ENCODE measurements at places on chromosomes 4 and X.
A peak's percentile ranks its signal among the peaks of the same experiment; 100 is the strongest.

- no peak for DNase-seq
Observed at GRCh38 chrX:102624105-102624504, 24.8 kb downstream of the ARMCX5 start.

DNA sequence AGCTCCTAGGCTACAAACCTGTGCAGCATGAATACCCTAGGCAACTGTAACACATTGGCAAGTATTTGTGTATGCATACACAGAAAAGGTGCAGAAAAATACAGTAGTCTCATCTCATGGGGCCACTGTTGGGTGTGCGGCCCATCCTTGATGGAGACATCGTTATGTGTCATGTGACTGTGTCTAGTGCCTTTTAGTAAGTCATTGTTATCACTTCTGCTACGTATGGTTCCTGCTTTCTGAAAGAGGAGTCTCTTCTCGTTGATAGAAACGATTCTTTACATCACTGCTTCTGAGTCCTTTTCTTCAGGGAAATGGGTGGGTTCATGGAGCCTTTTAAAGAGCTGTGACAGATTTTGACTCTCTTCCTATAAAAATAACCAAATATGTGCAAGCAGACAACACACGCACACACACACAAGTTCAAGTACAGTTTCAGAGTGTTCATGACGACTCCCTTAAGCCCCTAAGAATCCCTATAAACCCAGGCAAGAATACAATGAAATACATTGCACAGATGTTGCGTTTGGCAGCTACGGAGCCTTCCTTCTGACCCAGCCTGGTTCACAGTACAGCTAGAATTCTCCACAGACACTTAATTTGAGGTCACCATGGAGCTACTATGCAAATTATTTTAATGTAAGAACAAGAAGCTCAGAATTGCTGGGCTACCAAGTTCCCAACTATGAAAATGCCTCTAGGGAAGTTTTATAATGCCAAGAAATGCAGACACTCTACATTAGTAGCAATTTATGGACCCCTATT is 10.2 kb upstream of the STK32B start:
- no peak for DNase-seq

- DNase-seq, result no peak
Observed at GRCh38 chr4:136934601-136935000, 597.7 kb downstream of the PCDH18 start.

- DNase-seq, result no peak
Observed at GRCh38 chr4:26566133-26566532, 17.8 kb upstream of the TBC1D19 start.

GRCh38 chrX:72100051-72100755 is 31.5 kb downstream of the RTL5 start:
- peak; percentile 68 for DNase-seq

GRCh38 chr4:85937507-85937906 is 422.3 kb downstream of the MAPK10 start:
- DNase-seq, result no peak

GRCh38 chrX:119625843-119626242 is 19.6 kb upstream of the NKRF start:
- no peak for DNase-seq

GRCh38 chr4:158914218-158914617 is 145.4 kb downstream of the FNIP2 start:
- no peak for DNase-seq

DNA sequence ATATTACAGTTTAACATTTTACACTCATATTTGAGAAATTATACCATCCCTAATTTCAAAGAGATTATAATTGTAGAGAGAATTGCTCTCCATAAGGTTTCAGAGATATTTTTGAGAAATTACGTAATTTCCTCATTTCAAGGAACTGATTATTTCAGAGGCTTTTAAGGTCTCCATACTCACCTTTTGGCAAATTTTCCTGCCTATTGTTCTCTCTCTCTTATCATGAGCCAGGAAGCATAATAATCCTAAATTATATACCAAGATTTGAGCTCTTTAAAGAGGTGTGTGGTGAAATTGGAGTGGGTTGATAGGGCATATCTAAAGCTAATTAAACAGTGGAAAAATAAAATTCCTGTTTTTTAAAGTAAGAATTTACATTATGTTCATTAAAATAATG is 248.9 kb upstream of the FTHL17 start:
- DNase-seq, result no peak

GRCh38 chrX:50167366-50167765 is 33.4 kb downstream of the AKAP4 start:
- DNase-seq, result no peak

GRCh38 chr4:150164956-150165629 is 86.8 kb downstream of the DCLK2 start:
- DNase-seq, result no peak

GRCh38 chrX:10167573-10167972 is 10.8 kb downstream of the CLCN4 start:
- DNase-seq, result no peak

- no peak for DNase-seq
Observed at GRCh38 chr4:166153548-166153947, 280.5 kb downstream of the TLL1 start.

- no peak for DNase-seq
Observed at GRCh38 chr4:102761296-102761701, 531 bp upstream of the MANBA start.

GRCh38 chr4:53695540-53696463 is 104.5 kb upstream of the LNX1 start:
- no peak for DNase-seq

- no peak for DNase-seq
Observed at GRCh38 chrX:136835761-136836160, 44.8 kb downstream of the RBMX start.

GRCh38 chrX:53631156-53631555 is 55.4 kb downstream of the HUWE1 start:
- no peak for DNase-seq

DNA sequence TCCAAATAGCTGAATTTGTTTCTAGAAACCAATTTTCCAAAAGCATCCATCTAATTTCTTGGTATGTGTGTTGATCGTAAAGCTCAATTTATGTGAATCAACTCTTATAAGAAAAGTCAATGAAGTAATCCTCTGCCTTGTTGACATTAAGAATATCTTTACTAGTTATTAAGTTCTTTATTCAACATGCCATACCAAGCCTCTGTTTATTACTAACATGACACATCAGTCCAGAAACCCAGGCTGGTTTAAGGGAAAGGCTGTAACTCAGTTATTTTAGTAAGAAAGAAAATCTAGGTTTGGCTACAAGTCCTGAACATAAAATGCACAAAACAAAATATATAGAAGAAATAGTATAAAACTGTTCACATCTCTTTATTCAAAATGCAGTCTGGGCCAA is 48.0 kb downstream of the KLHL34 start:
- no peak for DNase-seq

GRCh38 chr4:119765951-119766350 is 137.3 kb upstream of the PDE5A start:
- no peak for DNase-seq

DNA sequence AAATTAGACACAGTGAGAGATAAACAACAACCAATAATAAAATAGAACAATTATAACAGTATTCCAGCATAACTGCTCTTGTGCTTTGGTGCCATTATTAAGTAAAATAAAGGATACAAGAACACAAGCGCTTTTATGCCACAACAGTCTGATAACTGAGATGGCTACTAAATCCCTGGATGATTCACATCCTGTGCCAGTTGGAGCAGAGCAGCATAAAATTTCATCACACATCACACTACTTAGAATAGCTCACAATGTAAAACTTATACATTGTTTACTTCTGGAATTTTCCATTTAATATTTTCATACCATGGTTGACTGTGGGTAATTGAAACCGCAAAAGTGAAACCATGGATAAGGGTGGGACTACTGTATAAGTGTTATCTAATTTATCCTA is 399.9 kb upstream of the CNKSR2 start:
- DNase-seq, result no peak

GRCh38 chr4:132334081-132334480 is 815.0 kb upstream of the PCDH10 start:
- no peak for DNase-seq

- DNase-seq, result no peak
Observed at GRCh38 chr4:108391701-108392455, 223.1 kb upstream of the LEF1 start.

DNA sequence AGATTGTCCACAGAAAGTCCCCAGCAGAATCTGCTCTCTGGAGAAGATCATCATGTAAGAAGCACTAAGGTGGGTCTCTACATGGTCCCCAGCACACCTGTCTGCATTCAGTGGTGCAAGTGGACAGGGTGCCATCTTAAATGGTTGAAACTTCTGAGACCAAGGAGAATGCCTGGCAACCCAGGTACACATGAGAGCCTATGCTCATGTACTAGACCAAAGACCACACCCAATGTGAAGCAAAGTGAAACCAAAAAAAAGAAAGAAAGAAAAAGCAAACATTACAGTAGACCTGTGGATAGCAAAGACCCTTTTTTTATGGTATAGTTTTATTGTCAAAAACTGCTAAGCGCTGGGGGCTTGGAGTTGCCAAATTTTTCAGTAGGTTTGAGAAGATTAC is 15.0 kb downstream of the CD40LG start:
- no peak for DNase-seq

DNA sequence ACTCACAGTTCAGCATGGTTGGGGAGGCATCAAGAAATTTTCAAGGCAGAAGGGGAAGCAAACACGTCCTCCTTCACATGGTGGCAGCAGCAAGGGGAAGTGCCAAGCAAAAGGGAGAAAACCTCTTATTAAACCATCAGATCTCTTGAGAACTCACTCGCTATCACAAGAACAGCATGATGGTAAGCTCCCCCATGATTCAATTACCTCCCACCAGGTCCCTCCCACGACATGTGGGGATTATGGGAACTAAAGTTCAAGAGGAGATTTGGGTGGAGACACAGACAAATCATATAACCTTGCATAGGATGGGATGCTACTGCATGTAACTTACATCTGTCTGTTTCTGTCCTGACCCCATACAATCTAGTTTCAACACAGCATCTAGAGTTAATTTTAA is 511.8 kb upstream of the ARX start:
- DNase-seq, result no peak

- DNase-seq, result no peak
Observed at GRCh38 chr4:176099314-176099713, 33.7 kb downstream of the WDR17 start.

GRCh38 chr4:88828842-88829571 is 131.4 kb upstream of the NAP1L5 start:
- DNase-seq, result no peak

GRCh38 chr4:74262522-74262921 is 45.7 kb upstream of the EPGN start:
- DNase-seq, result no peak

DNA sequence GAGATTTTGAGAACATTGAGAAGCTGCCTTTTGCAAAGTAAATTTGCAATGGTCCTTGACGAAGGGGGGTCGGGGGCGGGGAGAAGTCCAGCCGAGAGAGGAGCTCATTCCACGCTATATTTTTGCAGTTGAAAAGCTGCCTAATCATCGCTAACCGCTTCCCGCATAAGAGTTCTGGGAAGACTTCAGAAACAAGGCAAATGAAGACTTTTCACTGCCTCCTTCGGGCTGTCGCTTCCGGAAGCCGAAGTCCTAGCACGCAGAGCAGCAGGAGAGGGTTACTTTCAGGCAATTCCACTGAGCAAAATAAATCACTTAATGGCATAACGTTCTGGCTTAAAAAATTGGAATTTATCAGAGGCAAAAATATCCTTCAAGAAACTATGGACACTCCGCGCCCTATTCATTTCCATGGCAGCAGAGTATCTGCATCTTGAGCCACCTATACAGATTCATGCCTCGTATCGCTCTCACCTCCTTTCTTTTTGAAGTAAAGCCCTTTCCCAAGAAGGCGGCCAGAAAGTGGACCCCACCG is 2.6 kb upstream of the LRAT start:
- DNase-seq, result no peak

DNA sequence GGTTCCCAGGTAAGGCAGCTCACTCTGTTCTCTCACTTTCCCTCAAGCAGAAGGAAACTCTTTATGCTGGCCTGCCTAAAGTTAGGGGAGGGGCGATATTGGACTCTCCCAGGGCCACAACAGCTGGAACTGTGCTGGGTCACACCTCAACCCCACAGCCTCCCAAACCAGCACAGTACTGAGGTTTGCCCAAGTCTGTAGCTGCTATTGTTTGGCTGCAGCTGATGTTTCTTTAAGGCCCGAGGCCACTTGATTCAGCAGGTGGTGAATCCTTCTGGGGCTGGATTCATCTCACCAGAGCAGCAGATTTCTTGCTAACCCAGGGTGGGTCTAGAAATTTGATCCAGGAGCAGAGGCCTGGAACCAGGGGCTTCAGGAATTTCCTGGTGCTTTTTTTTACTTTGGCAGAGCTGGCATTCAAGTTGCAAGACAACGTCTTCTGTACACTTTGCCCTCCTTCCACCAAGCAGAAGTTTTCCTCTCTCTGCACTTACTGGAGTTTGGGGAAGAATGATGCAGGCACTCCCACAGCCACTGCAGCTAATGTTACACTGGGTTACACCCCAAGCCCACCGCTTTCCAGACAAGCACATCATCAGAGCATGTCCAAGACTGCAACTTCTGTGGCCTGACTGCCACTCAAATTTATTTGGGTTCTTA is 544.7 kb upstream of the NDST4 start:
- DNase-seq, result no peak

GRCh38 chr4:81039351-81039972 is 9.0 kb downstream of the BMP3 start:
- DNase-seq, result no peak

GRCh38 chrX:47351706-47352105 is 18.7 kb upstream of the ZNF157 start:
- no peak for DNase-seq

GRCh38 chr4:35300996-35301774 is 943.1 kb downstream of the ARAP2 start:
- DNase-seq, result no peak

GRCh38 chr4:175147233-175147632 is 229.1 kb downstream of the ADAM29 start:
- no peak for DNase-seq

- DNase-seq, result no peak
Observed at GRCh38 chr4:124030147-124030546, 633.6 kb downstream of the SPRY1 start.

DNA sequence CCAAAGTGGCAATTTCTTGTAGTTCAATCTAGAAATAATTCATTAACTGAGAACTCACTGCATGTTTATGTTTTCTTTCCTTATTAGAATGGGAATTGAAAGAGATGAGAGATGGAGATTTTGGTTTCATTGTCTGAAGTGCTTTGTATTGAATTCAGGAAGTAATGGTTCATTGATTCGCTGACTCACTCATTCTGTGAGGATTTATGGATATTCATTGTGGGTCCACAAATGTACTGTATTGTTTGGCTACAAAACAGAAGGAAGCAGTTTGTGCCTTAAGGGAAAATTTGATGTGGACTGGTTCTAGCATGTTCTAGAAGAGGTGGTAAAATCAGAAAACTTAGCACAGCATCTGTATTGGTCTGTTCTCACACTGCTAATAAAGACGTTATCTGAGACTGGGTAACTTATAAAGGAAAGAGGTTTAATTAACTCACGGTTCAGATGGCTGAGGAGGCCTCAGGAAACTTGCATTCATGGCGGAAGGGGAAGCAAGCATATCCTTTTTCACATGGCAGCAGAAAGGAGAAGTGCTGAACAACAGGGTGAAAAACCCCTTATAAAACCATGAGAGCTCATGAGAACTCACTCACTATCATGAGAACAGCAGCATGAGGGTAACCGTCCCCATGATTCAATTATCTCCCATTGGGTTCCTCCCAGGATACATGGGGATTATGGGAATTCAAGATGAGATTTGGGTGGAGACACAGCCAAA is 132.3 kb upstream of the VCX3A start:
- no peak for DNase-seq

- no peak for DNase-seq
Observed at GRCh38 chrX:11059933-11060332, 51.2 kb upstream of the HCCS start.
